ENCODE measurements at places on chromosomes 3 and 15. TPM values are rescaled to one million over a fixed set of nuclear protein-coding genes. Genes with fewer than 3 reads are reported as not detected.

The SOX2 gene
- total RNA-seq = not detected

DNA sequence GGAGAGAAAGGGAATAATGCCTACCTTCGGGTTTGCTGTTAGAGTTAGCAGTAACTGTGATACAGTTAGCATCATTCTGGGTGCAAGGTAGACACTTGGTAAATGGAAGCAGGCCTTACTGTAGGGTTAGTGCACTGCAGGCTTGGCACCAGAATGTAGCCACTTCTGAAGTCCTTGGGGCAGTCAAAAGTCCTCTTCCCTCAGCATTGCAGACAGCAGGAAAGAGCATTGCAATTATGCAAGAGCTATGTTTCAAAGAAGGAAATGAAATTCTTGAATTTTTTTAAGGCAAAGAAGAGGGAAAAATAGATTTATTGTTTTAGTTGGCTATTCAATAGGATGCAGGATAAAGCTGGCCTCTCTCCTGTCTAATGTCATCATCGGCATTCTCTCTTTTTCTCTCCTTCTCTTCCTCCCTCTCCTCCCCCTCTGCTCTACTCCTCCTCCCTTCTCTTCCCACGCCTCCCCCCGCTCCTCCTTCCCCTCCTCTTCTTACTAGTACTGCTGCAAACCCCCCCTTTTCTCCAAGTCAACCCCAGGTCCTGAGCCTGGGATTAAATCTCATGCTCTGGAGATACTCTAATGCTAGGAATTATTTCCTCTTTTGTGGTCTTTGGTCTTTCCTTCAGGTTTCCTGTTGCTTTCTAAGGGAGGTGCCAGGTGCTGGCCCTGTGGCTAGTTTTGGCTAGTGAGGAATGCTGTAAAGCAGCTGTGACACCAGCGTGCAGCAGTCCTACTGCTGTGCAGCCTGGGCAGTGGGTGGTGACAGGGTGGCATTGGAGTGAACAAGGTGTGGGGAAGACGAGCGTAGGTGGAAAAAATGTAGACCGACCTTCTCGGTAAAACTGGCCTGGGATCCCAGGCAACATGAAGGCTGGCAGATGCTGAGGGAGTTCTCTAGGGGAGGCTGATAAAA is 21.7 kb downstream of the EEFSEC start:
- no peak overlapping the region for H3K27ac ChIP-seq
- H3K4me3 ChIP-seq = no peak overlapping the region
- H3K4me1 ChIP-seq = peaks cover 9% of the 10 kb centered on the region
- no peaks in the 10 kb centered on the region for H3K36me3 ChIP-seq
- DNase-seq = no peak

The SERINC4 gene
- 0.16 TPM for total RNA-seq

GRCh38 chr3:71042759-71043158 is 540.8 kb downstream of the FOXP1 start:
- no peaks in the 10 kb centered on the region for H3K27me3 ChIP-seq
- H3K27ac ChIP-seq = no peak overlapping the region
- H3K36me3 ChIP-seq = peaks cover 3% of the 10 kb centered on the region
- H3K4me1 ChIP-seq = no peaks in the 10 kb centered on the region
- DNase-seq = no peak
- H3K4me3 ChIP-seq = no peak overlapping the region

The PLD1 gene
- 36.9 TPM for total RNA-seq

The RAB43 gene
- 17.0 TPM for total RNA-seq

GRCh38 chr3:127915937-127916493 is 983 bp downstream of the KBTBD12 start:
- H3K4me1 ChIP-seq = no peaks in the 10 kb centered on the region
- DNase-seq = no peak
- no peak overlapping the region for H3K4me3 ChIP-seq
- no peak overlapping the region for H3K27ac ChIP-seq
- H3K36me3 ChIP-seq = no peaks in the 10 kb centered on the region

- H3K36me3 ChIP-seq = no peaks in the 10 kb centered on the region
- H3K4me1 ChIP-seq = no peaks in the 10 kb centered on the region
- no peak overlapping the region for H3K4me3 ChIP-seq
- no peak for DNase-seq
Measured at GRCh38 chr15:67731112-67731721, 94.1 kb upstream of the SKOR1 start.

GRCh38 chr3:152769523-152769922 is 65.4 kb upstream of the P2RY1 start:
- no peaks in the 10 kb centered on the region for H3K4me1 ChIP-seq
- DNase-seq = no peak
- H3K4me3 ChIP-seq = no peak overlapping the region
- H3K27ac ChIP-seq = no peak overlapping the region
- H3K36me3 ChIP-seq = no peaks in the 10 kb centered on the region
- H3K27me3 ChIP-seq = no peaks in the 10 kb centered on the region

GRCh38 chr3:57864853-57865252 is 108.7 kb downstream of the SLMAP start:
- DNase-seq = no peak
- no peak overlapping the region for H3K27ac ChIP-seq
- H3K27me3 ChIP-seq = no peaks in the 10 kb centered on the region
- H3K4me1 ChIP-seq = no peaks in the 10 kb centered on the region
- no peak overlapping the region for H3K4me3 ChIP-seq

The WNT5A gene
- 18.7 TPM for total RNA-seq

DNA sequence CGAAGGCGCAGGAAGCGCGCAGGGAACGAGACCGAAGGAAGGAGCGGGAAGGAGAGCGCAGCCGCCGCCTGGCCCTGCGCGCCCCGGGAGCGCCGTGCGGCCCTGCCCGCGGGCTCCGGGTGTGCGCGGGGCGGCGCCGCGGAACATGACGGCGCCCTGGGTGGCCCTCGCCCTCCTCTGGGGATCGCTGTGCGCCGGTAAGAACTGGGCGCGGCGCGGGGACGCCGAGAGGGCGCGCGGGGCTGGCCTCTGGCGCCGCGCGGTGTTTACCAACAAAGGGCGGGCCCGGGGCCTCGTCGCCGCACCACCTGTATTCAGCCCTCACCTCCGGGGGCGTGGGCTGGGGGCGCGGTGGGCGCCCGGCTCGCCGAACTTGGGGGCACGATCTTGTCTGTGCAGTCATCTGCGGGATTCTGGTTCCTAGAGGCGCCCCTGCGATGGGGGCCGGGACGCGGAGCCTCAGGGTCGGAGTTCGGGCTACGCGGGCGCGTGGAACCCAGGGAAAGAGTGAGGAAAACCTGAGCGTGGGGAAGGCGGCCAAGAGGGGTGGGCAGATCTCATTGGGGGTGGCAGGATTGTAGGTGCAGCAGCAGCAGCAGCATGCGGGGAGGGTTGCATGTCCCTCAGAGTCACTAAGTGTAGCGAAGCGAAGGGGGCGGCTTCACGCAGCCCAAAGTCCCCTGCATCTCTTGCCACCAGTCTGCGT is 641 bp downstream of the ACVR2B start:
- peaks cover 24% of the 10 kb centered on the region for H3K4me1 ChIP-seq
- H3K36me3 ChIP-seq = no peaks in the 10 kb centered on the region

The CPLX3 gene
- 0.66 TPM for total RNA-seq

- H3K27me3 ChIP-seq = no peaks in the 10 kb centered on the region
- H3K4me1 ChIP-seq = no peaks in the 10 kb centered on the region
- H3K36me3 ChIP-seq = no peaks in the 10 kb centered on the region
- DNase-seq = no peak
Measured at GRCh38 chr3:107661447-107662123, 138.8 kb downstream of the BBX start.

DNA sequence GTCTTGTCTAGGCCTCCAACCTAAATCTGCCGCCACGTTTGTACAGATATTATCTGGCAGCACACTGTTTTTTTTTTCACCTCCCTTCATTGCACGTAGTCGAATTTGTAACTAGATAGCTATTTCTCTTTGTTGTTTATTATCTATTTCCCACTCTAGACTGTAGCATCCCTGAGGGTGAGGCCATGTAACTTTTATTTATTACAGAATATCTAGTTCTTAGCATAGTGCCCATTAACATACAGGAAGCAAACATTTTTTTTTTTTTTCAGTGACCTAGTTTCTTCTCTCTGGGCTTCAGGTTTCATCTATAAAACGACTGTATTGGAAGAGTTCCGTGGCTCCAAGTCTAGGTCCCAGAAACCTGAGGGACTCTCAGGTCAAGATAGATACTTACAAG is 354.3 kb downstream of the FGF12 start:
- H3K27me3 ChIP-seq = no peaks in the 10 kb centered on the region
- no peaks in the 10 kb centered on the region for H3K4me1 ChIP-seq
- H3K27ac ChIP-seq = no peak overlapping the region

GRCh38 chr3:187274977-187275338 is 16.6 kb downstream of the MASP1 start:
- no peak overlapping the region for H3K27ac ChIP-seq
- no peaks in the 10 kb centered on the region for H3K4me1 ChIP-seq

The ISL2 gene
- total RNA-seq = not detected

DNA sequence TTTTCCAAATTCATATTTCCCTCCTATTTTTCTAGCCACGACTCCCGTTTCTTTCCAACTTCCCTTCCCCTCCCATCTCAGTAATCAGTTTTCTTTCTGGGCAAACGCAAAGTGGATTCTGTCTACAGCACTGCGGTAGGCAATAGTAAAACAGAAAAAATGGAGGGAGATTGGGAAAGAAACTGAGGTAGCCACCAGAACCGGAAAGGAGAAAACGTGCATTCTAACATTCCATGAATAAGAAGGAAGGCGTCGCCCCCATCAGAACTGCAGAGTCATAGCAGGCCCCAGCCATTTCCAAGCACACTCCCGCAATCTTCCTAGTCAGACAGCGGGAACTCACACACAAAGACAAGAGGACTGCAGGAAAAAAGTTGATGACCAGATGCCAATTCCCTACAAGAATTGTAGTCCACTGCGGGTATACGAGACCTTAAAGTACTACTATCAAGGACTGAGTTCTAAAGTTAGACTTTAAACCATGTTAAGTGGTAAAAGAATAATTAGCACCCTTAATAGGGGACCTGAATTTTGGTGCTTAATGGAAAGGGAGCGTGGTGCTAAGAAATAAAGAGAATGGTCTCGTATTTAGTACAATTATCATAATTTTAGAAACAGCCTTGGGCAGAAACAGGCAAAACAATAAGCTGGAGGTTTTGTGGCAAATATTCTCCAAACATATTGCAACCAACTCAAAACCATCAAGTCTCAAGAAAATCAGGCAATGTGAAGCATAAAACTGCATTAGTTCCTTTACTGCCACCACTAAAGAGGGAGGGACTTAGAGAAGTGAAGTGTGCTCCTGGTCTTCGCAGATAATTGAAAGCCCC is 1.4 kb downstream of the PFN2 start:
- peak overlapping the region; percentile 93 for H3K4me3 ChIP-seq
- no peaks in the 10 kb centered on the region for H3K4me1 ChIP-seq
- H3K27me3 ChIP-seq = no peaks in the 10 kb centered on the region

DNA sequence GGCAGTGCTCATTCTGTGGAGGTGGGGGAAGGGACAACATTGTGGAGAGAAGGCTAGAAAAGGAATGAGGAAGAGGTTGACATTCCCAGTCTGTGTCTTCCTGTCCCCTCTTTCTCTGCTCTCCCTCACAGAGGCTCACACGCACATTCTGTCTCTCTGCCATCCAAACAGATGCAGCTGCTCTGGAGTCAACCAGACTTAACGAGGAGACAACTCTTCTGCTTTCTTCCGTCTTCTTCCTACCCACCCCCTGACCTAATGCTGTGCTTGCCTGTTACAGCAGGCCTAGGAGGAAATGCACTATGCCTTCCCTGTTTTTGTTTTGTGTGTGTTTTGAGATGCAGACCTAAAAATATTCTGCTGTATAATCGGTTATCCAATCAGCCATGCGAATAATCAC is 121.9 kb downstream of the CACNA1D start:
- no peaks in the 10 kb centered on the region for H3K4me1 ChIP-seq
- H3K36me3 ChIP-seq = no peaks in the 10 kb centered on the region
- no peak overlapping the region for H3K4me3 ChIP-seq
- no peaks in the 10 kb centered on the region for H3K27me3 ChIP-seq

The ERC2 gene
- 0.64 TPM for total RNA-seq

- H3K4me1 ChIP-seq = no peaks in the 10 kb centered on the region
- no peaks in the 10 kb centered on the region for H3K36me3 ChIP-seq
- H3K4me3 ChIP-seq = no peak overlapping the region
- no peaks in the 10 kb centered on the region for H3K27me3 ChIP-seq
- DNase-seq = no peak
- no peak overlapping the region for H3K27ac ChIP-seq
Measured at GRCh38 chr3:139994891-139995290, 59.9 kb downstream of the CLSTN2 start.

All from breast epithelium (tissue), 4 donors.